ENCODE measurements at places on chromosomes 11 and 22. TPM values are rescaled to one million over a fixed set of nuclear protein-coding genes. Genes with fewer than 3 reads are reported as not detected.

DNA sequence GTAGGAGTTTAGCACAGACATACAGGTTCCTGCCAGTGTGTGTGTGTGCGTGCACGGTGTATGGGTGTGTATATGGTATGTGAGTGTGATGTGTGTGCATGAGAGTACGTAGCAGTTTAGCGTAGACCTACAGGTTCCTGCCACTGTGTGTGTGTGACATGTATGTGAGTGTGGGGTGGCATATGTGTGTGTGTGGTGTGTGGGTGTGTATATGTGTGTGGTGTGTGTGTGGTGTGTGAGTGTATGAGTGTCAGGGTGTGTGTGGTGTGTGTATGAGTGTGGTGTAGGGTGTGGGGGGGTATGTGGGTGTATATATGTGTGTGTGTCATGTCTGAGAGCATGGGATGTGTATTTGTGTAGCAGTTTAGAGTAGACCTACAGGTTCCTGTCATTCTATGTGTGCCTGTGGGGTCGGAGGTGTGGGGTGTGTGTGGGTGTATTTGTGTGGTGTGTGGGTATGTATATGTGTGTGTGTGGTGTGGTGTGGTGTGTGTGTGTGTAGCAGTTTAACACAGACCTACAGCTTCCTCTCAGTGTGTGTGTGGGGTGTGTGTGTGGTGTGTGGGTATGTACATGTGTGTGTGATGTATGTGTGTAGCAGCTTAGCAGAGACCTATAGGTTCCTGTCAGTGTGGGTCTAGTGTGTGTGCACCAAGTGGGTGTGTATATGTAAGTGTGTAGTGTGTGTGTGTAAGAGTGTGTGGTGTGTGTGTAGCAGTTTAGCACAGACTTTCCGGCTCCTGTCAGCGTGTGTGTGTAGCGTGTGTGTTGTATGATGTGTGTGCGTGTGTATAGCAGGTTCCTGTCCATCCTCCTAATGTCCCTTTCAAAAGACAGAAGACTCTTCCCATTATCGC, 31.8 kb upstream of the TBCEL start:
- DNase-seq: no peak

DNA sequence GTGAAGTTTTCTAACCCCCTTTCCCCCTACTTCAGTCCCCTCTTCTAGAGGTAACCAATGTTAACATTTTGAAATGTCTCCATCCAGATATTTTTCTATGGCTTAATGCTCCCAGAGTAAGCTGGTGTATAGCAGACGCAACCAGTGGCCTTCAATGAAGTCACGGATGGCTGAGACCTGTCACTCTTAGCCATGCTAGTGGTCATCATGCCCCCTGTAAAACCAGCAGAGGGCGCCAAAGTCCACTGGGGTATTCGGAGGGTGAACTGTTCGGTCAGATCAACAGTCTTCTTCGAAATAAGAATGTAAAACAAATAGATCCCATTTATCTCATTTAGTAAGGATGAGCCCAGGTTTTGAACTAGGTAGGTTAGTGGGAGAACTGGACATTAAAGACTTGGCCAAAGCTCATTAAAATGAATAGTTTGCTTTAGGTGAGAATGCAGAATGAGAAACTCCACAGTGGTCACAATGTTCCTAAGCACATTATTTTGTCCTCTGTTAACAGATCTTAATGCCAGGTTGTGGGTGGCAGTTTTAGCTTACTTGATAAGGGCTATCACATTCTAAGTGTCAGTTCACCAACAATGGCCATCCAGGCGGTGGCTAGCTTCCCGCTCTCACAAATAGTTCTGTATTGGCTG, 8.6 kb upstream of the MMP8 start:
- peak; percentile 15 for DNase-seq

DNA sequence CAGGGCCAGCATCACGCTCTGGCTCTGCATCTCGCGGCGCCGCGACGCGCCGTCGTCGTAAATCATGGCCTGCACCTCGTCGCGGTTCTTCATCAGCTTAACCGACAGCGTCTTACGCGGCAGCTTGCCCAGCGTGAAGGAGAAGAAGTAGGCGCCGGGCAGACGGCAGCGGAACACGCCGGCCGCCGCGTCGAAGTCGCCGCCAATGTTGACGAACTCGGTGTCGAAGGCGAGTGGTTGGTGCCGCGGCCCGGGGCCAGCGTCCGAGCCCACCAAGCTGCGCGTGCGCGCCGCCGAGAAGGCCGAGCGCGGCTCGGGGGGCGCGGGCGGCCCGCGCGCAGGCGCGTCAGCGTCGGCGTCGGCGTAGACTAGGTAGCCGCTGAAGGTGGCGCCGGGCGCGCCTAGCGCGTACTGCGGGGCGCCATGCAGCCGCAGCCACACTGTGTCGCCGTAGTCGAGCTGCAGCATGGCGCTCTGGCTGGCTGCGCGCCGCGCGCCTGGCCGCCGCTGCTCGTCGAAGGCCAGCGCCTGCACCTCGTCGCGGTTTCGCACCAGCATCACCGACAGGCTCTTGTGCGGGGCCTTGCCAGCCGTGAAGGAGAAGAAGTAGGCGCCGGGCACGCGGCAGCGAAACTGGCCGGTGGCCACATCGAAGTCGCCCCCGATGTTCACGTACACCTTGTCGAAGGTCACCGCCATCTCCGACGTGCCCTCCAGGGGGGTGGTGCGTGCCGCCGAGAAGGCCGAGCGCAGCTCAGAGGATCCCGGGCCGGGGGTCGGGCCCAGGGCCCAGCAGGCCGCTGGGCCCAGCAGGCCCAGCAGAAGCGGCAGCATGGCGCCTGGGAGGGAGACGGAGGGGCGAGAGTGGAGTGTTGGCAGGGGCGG, 3.7 kb downstream of the FAM180B start:
- DNase-seq: peak; percentile 37

GRCh38 chr11:119771172-119771770, 42.3 kb upstream of the NECTIN1 start:
- no peak for DNase-seq

DNA sequence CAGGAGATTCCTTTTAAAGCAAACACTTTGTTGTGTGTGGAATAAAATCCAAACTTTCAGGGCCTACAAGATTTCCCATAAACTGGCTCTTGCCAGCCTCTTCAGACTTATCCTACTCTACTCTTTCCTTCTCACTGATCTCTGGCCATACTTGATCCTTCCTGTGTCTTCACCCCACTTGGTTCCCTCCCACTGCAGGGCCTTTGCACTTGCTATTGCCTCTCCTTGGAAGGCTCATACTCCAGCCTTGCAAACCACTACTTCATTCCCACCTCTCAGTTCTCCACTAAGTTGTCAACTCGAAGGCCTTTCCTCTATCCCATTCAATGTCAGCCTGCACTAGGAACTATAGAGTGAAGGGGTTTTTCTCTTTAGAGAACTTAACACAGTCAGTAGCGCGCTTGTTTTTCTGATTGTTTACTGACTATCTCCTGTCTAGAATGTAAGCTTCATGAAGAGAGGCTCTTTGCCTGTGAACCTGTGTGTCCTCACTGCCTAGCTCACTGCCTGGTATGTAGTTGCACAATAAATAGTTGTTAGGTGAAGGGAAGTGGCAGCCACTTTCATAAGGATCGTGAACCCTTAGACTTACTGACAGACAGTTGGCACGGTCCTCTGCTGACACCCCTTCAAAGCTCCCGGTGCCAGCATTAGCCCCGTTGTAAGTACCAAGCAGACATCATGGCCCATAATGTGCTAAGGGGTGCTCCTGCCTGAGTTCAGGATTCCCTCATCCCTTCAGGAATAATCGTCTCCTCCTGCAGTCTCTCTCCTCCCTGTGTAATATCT, 833 bp upstream of the ME3 start:
- no peak for DNase-seq

DNA sequence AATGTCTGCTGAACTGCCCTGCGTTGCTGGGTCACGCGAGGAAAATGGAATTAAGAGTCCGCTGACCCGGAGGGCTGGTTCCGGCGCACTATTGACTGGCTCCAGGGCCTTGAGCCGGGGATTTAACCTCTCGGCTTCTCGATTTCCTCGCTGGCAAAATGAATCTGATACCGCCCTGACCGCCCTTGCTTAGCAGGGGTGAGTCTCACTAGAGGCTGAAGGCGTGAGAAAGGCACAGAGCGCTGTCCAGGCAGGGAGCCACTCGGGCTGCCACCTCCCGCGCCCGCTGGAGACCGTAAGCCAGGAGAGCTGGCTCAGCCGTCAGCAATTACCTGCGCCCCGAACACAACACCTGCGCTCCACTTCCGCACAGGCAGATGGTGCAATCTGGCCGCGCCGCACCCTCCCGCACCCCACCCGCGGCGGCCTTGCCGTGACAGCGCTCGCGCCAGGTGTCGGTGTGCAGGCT, 65.6 kb downstream of the BUD13 start:
- DNase-seq: peak; percentile 75

- DNase-seq: no peak
These were observed 8.4 kb downstream of the MSANTD2 start for GRCh38 chr11:124791626-124792341.

DNA sequence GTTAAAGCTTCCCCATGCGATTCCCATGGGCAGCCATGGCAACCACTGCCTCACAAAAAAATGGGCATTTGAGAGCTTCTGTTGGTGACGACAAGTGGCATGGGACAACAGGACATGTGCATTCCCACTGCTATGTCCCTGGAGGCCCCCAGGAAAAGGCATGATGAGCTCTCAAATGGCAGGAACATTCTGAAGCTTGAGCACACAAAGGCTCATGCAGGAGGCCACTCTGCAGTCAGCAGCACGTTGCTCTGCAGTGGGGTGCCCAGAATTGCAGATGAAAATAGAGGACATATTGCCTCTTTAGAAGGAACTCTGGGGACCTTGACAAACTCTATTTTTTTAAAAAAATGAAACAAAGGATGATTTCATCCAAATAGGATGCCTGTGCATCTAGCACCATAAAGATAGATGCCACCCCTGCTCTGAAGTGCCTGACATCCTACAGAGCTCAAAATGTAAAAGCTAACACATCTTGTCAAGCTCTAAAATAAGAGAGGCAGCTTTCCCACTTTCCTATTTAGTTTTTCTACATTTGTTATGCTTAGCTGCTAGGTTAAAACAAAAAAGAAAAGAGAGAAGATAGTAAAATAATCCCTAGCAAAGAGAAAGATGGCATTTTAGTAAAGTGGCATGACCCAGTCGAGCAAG, 277.6 kb upstream of the ZC3H12C start:
- DNase-seq: no peak

DNA sequence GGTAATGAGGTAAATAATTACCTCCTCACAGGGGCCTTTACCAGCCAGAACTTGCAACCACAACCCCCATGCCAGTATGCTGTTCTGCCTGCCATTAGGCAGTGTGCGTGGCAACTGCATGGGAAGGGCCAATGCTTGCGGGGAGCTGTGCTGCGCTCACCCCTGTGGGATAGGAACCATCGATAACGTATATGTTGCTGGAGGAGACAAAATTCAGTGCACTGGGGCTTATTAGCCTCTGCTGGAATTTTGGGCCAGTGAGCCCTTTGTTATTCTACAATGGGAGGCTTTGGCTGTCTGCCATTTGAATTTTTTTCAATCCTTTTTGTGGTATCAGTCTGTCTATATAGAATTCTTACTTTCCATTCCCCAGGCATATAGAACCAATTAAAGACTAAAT, 47.3 kb downstream of the PPP2R1B start:
- DNase-seq: no peak

- DNase-seq: peak; percentile 3
These were observed 1286.5 kb upstream of the TENM4 start for GRCh38 chr11:80727315-80727714.

- DNase-seq: no peak
These were observed 1217.9 kb downstream of the LRRC4C start for GRCh38 chr11:40241524-40242051.

DNA sequence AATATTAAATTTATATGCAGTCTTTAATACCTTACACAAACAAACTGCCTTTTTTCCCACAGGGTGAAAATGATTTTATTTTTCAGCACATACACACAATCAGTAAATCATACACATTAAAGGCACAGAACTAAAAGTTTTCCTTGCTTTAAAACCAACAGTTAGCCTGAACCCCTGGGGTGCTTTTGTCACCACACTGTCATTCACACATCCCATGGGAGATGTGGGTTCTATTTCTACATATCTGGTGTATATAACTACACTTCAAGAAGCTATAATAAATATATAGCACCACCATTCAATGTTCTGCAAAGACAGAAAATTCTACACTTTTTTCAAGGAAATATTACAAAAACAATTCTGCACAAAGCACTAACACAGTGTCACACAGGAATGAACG, 197.0 kb downstream of the GUCY1A2 start:
- DNase-seq: no peak

GRCh38 chr11:18352581-18352980, 30.2 kb downstream of the GTF2H1 start:
- DNase-seq: no peak

- DNase-seq: no peak
These were observed 120.2 kb upstream of the SNX19 start for GRCh38 chr11:131036514-131036913.

DNA sequence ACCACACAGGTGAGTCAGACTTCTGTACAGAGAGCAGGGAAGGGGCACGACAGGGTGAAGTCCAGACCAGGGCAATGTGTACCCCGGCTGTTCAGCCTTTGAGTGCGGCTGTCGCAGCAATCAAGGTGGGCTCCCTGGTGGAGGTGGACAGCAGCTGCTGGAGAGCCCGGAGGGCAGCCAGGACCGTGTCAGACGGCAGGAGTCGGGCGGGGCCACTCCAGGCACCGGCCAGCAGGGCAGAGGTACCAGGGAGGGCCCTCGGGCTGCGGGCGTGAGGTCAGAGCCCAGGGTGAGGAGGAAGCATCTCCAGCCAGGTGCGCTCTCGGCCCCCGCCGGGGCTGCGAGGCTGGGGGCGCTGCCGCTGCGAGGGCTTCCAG, 802 bp upstream of the PIM3 start:
- DNase-seq: no peak

DNA sequence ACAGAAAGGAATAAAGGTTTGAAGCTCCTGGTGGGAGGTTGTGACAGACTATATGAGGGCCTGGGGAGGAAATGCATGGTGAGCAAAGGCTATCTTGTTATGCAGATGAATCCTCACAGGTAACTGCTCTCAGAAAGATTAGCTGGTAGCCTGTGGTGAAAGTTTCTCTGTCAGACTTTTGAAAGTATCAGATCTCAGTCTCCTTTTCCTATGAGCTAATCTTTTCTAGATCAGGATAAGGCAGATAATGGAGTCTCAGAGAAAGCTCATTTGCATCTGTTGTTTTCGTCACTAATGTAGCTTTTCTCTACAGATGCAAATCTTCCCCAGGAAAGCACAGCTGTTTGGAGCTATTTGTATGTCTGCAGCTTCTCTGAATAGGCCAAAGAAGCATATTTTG, 21.0 kb upstream of the OR6X1 start:
- no peak for DNase-seq

DNA sequence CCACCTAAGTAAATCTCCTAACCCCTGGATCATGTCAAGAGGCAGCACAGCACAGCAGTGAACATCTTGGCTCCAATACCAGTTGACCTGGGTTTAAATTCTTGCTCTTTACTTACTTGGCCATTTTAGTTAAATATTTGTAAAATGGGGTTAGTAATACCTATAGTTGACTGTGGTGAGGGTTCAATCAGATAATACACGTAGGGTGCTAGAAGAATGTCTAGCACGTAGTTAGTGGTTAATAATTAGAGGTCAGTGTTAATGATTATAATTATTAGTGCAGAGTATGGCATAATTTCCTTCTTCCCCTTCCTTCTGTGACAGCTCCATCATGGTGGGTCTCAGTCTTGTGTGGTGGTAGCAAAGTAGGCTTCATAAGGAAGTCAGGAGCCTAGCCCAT, 520.8 kb downstream of the INSC start:
- no peak for DNase-seq

CHRDL2 gene
- not detected for total RNA-seq

ACTN3 gene
- 42.0 TPM for total RNA-seq

OR52N4 gene
- not detected for total RNA-seq

OR56A1 gene
- total RNA-seq: not detected

ANO5 gene
- total RNA-seq: 1.6 TPM

KDM4E gene
- total RNA-seq: not detected

POGLUT3 gene
- total RNA-seq: 40.1 TPM

PKNOX2 gene
- total RNA-seq: 4.1 TPM
